Osteoblast (primary cell): ENCODE measurements at places on chromosomes 2 and 18.
A peak's percentile ranks its signal among the peaks of the same experiment; 100 is the strongest.

DNA sequence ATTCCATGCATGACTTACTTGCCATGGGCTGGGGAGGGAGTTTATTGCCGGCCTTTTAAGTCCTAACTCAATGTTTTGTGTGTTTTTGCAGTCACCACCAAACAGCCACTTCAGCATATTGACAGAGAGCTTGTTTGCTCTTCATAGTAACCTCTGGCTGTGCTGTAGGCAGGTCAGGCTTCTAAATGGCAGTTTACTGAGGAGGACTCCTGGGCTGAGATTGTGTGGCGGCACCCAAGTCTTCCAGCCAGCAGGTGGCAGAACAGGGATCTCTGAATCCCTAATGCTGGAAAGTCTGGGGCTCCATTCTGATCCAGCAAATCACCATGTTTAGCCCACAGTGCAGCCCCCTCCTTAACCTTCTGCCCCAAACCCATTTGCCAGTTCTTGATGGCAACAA is 121.2 kb downstream of the CAPN13 start:
- no peak for DNase-seq

GRCh38 chr2:58614219-58614618 is 373.1 kb upstream of the FANCL start:
- DNase-seq, result no peak

DNA sequence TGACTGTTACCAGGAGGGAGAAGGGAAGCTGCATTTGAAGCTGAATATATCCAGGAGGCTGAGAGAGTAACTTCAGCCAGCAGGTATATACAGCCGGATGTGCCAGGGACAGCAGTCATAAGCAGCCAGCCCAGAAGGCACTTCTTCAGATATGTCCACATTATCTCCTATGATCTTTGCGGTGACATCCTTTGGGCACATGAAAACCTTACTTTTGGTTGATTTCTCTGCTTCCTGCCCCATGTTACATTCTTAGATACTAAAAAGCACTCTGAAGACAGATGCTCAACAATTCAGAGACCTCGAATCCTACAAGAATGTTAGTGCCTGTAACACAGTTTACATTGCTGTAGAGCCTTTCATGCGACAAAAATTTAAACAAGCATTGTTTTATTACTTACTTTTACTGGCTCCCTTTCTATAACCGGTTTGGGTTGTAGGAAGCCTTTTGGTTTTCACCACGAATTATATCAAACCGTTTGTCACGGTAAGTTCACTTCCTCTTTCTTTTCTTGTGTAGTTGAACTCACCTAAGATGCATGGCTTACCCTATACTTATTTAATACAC is 50.3 kb upstream of the TLK1 start:
- DNase-seq, result no peak

DNA sequence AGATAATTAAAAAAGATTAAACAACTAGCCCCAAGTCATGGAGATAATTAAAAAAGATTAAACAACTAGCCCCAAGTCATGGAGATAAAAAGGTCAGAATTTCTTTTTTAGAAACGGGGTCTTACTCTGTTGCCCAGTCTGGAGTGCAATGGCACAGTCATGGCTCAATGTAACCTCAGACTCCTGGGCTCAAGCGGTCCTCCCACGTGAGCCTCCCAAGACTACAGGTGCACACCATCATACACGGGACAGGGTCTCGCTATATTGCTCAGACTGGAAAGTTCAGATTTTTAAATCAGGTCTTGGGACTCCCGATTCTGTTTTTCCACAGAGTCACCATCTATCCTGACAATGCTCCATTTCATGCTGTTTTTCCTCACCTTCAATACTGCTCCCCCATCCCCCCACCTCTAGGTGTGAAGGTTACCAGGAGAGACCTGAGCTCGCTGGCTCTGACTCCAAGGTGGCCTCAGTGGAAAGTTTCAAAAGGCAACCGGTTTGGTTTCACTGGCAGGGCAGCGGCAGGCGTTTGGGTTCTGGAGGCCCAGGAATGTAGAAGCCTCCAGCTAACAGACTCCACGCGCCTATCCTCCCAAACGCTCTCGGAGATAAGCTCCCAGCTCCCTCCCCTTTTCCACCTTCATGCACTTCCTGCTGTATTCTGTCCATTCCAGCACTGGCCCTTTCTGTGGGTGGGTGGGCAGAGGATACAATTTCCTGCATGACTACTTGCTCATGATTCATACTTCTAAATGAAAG is 2.9 kb upstream of the SEMA4C start:
- DNase-seq, result peak; percentile 81

- no peak for DNase-seq
These were observed 159.1 kb downstream of the FMNL2 start for GRCh38 chr2:152493945-152494528.

- DNase-seq, result no peak
These were observed 25.1 kb downstream of the NEDD4L start for GRCh38 chr18:58069099-58069498.

DNA sequence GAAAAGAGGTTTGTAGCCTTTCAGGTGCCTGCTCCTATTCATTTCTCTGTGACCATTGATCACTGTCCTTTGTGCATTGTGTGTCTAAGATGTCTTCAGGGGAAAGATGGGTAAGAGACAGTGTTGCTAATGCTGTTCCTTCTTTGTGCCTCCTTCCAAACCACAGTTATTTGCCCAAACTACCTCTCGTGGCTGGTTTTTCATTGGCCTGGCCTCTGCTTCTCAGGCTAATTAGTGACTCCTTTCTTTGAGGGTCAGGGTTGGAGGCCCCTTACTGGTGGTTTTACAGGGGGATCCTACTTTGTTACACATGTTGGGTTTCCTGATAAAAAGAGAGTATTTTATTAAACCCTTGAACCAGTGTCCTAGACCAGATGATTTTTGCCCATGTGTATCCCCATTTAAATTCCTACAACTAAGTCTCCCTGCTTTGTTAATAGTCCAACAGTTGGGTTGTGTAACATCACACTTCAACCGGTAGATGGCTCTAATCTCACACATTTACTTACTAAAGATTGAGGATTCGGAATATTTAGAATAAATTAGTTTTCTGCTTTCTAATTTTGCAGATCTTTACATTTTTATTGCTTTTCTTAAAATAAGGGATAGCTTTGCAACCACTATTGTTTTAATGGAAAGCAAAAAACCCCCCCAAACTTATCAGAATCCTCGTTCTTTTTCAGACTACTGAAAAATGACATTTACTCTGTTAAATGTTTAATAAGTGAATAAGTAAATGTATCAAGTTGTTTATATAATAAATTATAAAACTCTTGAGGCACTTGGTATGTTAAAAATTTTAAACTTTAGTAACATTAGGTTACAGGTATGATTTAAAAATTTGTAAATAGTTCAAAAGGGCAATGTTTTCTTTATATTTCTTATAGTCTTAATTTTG is 2.4 kb downstream of the MARS2 start:
- DNase-seq, result peak; percentile 85

GRCh38 chr2:218387369-218388194 is 5.5 kb downstream of the SLC11A1 start:
- peak; percentile 91 for DNase-seq

- DNase-seq, result no peak
These were observed 373.9 kb downstream of the TSN start for GRCh38 chr2:122129399-122129798.

DNA sequence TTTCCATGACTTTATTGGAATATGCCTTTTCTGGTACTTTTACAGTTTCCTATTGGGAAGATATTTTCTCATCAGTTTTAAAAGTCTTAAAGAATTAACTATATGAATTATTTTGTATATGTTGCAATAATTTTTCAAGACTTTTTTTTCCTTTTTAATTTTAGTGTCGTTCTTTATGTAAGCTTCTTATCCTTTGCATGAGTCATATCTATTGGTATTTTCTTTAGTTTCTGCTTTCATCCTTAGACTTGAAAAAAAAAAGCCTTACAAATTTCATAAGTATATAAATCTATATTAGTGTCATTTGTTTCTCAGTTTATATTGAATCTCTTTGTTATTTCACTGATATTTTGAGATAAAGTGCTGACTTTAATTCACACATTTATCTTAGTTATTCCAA is 94.9 kb downstream of the DSEL start:
- no peak for DNase-seq

- DNase-seq, result no peak
These were observed 65.1 kb upstream of the THOC1 start for GRCh38 chr18:332721-333510.

DNA sequence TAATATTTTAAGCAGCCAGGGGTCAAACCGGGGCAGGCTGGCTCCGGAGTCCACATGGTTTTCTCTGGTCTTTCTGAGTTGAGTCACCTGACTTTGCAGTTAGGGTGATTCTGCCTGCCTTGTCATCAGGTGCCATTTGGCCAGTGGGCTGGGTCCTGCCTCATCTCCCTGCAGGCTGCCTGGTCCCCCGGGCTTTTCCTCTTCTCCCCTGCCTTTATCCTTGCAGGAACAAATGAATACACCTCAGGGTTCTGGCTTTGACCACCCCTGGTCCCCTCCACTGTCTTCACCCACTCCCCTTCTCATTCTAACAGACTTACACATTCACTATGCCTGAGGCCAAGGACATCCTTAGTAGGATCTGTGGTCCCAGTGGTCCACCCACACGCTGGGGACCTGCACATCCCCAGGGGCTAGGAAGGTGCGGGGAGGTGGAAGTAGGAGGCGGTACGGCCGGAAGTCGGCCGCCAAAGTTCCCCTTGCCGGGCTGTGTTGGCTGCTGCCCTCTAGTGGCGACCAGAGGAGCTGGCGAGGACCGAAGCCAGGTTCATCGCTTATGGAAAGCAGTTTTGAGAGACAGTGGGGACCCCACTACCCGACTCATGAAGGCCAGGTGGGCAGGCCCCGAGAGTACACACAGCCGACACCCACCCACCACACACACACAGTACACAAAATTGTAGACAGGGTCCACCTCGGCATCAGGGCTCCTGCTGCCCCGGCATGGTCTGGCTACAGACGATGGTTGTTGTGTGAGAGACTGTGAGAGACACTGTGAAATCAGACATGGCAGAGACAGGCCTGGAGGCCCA is 6.3 kb upstream of the TEX261 start:
- DNase-seq, result peak; percentile 90

DNA sequence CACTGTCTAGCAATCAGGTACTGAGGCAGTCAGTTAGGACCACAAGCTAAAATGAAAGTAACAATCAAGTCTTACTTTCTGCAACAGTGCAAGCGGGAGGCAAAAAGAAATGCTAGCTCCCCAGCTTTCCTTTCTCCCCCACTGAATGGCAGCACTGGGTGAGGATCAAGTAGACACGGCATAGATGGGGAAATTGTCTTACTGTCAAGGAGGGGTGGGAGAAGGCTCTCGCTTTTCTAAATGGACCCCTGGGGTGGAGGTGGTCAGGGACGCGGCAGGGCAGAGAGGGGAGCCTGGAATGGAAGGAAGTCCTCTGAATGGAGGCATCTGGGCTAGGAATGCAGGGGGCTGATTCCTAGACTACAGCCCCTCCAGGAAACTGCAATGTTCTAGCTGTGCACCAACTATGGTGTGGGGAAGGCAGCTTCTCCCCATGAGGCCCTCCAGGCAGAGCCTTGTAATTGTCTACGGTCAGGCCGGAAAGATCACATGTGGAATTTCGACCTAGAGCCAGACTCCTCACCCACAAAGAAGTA is 24.3 kb downstream of the METTL8 start:
- DNase-seq, result no peak

DNA sequence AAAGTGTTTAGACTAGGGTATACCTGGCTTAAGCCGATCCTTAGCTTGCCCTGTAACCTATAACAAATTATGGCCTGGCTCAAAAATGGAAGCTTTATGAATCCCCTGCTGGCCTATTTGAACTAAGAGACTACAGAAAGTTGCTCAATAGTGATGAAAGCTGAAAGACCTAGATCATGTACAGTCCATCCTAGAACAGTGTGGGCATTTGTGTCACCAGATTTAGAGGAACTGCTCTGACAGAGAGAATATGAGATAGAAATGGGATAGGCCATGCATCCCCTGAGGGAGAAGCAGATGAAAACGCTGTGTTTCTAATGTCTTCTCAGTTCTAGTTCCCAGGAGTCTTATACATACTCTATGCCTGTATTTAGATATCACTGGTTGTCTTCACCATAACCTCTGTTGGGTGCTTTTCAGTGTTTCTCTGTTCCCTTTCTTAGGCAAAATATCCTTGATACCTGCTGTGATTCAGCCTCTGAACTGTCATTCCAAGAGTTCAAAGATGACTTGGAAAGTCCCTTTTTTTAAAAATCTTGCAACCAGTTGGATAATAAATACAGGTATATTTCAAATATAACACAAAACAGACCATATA is 246.9 kb upstream of the SLC39A10 start:
- no peak for DNase-seq

DNA sequence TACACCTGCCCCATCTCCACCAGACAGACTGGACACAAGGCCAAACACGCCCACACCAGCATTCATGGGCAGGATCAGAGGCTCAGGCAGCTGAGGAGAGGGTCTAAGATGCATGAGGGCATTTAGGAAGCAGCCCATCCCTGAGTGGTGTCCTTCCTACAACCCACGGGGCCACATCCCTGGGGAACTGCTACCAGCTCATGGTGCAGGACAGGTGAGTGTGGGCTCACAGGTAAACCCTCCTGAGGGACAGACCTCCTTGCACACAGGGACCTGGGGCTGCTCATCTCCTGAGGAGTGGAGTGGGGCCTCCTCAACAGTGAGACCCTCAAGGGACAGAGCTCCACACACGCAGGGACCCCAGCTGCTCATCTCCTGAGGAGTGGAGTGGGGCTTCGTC is 14.6 kb downstream of the PARD6G start:
- DNase-seq, result no peak

DNA sequence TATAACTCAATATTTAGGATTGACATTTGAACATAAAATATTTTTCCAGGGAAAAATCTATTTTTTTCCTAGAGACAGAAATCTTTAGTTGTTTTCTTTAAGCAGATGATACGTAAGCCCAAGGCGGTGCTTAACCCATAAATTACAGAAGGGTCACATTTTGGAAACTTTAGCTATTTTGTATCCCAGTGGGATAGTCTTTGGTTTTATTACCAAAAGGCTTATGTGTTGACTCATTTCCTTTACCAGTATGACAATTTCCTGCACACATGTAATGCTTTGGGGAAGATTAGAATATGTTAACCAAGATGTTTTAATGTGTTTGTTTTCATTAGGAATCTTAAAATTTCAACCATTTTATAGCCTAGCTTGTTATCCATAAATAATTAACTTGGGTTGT is 24.8 kb downstream of the DYNC1I2 start:
- DNase-seq, result peak; percentile 52
